ENCODE measurements at places on chromosomes 16 and 17.

DNA sequence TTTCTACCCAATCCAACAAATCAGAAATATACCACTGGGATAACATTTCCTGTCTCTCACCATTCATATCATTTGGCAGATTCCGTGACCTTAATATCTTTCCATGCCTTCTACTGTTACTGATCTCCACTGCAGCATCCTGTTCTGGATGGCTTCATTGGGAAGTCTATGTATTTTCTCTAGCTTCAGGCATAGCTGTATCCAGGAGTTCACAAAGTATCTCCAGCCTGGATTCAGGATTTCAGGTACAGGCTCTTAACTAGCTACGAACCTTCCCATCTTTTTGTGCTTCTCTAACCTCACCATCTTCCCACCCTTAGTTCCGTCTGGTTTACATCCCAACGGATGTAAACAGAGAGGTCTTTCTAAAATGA, 15.2 kb upstream of the USP10 start:
- no peak for DNase-seq

DNA sequence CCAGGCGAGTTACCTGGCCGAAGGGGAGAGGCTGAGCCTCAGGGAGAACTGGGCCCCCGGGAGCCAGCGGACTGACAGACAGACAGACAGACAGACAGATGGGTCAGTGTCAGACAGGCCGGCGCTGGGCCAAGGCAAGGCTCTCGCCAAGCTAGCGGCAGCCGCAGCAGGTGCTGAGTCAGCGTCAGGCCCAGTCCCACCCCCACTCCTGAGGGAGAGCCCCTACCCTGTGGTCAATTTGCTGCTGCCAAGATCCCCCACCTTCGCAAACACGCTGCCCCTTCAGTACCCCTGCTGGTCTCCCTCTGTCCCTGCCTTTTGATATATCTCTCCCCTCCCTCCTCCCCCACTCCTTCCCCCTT, 1.5 kb downstream of the FGF11 start:
- DNase-seq: no peak

GRCh38 chr16:50879873-50880695, 138.2 kb downstream of the CYLD start:
- no peak for DNase-seq

- no peak for DNase-seq
These were observed 3.1 kb downstream of the FAAP100 start for GRCh38 chr17:81549031-81549557.

- no peak for DNase-seq
These were observed 498 bp upstream of the CLEC10A start for GRCh38 chr17:7080456-7081041.

GRCh38 chr17:5902181-5903140, 167.7 kb upstream of the WSCD1 start:
- no peak for DNase-seq

DNA sequence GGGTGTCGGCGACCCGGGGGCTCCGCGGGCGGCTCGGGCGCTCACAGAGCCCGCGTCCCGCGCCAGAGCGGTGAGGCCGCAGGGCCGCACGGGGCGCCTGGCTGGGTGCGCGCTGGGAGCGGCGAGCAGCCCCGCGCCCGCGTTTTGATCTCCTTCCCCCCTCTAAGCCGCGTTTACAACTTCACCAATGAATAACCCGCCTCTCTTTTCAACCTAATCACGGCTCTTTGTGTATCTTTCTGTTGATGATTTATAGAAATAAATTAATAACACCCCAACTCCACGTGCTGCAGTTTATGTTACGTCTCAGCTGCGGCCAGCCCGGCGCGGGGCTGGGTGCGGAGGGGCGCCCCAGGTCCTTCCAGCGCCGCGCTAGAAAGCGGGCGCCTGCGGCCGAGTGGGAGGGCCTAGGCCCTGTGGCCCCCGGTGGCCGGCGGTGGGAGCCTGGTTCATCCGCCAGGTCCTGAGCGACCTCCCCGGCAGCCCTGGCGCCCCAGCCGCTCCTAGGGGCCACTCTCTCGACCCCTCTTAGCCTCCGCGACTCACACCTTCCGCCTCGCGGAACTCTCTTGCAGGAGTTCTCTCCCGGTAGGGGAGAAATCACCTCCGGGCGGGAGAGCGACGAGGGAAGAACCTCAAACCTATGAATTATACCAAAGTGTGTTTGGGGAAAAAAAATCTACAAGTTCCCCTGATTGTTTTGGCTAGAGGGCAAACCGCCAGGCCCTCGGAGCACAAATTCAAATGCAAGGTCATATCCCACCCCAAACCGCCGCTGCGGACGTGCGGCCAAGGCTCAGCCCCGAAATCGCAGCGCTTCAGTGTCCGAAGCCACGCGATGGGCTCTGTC, 1.9 kb downstream of the HNF1B start:
- no peak for DNase-seq

GRCh38 chr16:1564325-1564724, 30.9 kb downstream of the TMEM204 start:
- no peak for DNase-seq

Data from HS-27A (cell line).